ENCODE measurements at places on chromosomes 6 and 20.

DNA sequence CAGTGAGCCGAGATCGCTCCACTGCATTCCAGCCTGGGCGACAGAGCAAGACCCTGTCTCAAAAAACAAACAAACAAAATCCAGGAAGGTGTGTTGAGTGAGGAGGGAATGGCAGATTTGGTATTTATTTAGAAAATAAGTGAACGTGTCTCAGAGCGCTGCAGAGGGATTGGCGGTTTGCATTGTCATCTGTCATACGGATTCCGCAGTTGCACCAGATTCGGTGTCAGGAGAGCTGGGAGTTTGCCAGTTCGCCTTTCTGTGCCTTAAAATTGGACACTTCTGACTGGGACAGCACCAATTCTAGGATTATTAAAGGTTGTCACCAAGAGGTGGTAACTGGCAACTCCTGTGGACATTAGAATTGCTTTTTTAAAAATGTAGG lies 912 bp downstream of the SNRNP48 start:
- DNase-seq: no peak
- H3K4me3 ChIP-seq: peak overlapping the region; percentile 94
- H3K4me1 ChIP-seq: peaks cover 8% of the 10 kb centered on the region
- peaks cover 20% of the 10 kb centered on the region for H3K36me3 ChIP-seq

GRCh38 chr6:130625825-130626527 lies 201.2 kb upstream of the SMLR1 start:
- H3K4me3 ChIP-seq: no peak overlapping the region
- no peak overlapping the region for H3K27ac ChIP-seq
- H3K27me3 ChIP-seq: no peaks in the 10 kb centered on the region
- no peaks in the 10 kb centered on the region for H3K36me3 ChIP-seq
- DNase-seq: no peak

- DNase-seq: no peak
- no peak overlapping the region for H3K27ac ChIP-seq
- no peak overlapping the region for H3K4me3 ChIP-seq
- no peaks in the 10 kb centered on the region for H3K27me3 ChIP-seq
Measured at GRCh38 chr6:41683273-41683522, 44.9 kb downstream of the MDFI start.

- H3K27ac ChIP-seq: no peak overlapping the region
- no peak for DNase-seq
- H3K4me1 ChIP-seq: no peaks in the 10 kb centered on the region
- H3K36me3 ChIP-seq: no peaks in the 10 kb centered on the region
Measured at GRCh38 chr6:169847141-169847674, 95.8 kb downstream of the ERMARD start.

GRCh38 chr6:145866456-145867396 lies 52.1 kb upstream of the FBXO30 start:
- no peaks in the 10 kb centered on the region for H3K4me1 ChIP-seq
- DNase-seq: no peak
- H3K36me3 ChIP-seq: no peaks in the 10 kb centered on the region
- H3K27ac ChIP-seq: no peak overlapping the region
- no peaks in the 10 kb centered on the region for H3K27me3 ChIP-seq

DNA sequence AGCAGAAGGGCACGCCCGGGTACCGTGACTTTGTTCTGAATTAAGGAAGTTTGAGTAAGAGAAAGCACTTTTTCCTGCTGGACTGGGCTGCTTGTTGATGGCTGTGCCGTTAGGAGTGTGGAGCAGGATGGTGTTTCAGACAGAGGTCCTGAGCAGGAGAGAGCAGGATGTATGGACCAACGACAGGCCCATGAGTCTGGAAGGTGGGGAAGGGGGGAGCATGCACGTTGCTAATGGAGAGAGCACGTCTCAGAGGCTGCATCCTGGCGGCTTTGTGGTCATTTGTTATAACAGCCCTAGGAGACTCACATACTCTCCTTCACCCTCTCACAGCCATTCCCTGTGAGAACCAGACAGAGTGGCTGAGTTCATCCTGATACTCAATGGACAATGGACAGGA lies 56.8 kb downstream of the PHACTR3 start:
- DNase-seq: no peak
- no peak overlapping the region for H3K27ac ChIP-seq
- no peaks in the 10 kb centered on the region for H3K36me3 ChIP-seq
- H3K4me3 ChIP-seq: no peak overlapping the region

- peaks cover 8% of the 10 kb centered on the region for H3K4me1 ChIP-seq
- no peak for DNase-seq
- peak overlapping the region; percentile 89 for H3K27ac ChIP-seq
- no peaks in the 10 kb centered on the region for H3K27me3 ChIP-seq
Measured at GRCh38 chr6:26224940-26225847, 138.0 kb downstream of the HFE start.

- no peaks in the 10 kb centered on the region for H3K4me1 ChIP-seq
- no peaks in the 10 kb centered on the region for H3K27me3 ChIP-seq
Measured at GRCh38 chr6:169970306-169970988, 219.0 kb downstream of the ERMARD start.

DNA sequence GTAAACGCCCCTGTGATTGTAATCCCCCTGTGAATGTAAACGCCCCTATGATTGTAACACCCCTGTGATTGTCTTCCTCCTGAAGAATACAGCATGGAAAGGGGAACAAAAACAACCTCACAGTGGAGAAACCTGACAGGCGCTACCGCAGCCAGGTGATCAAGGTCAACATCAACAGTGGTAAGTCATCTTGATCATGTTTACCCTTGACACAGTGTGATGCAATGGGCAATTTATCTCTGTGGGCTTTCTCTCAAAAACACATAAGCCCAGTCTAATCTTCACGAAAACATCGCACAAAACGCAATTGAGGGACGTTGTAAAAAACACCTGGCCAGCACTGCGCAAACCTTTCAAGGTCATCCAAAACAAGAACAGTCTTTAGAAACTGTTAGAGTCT lies 277.2 kb downstream of the PRKN start:
- H3K27me3 ChIP-seq: no peaks in the 10 kb centered on the region
- no peaks in the 10 kb centered on the region for H3K4me1 ChIP-seq
- H3K36me3 ChIP-seq: no peaks in the 10 kb centered on the region
- no peak overlapping the region for H3K4me3 ChIP-seq

GRCh38 chr6:80206758-80207157 lies 100.3 kb downstream of the BCKDHB start:
- no peaks in the 10 kb centered on the region for H3K4me1 ChIP-seq
- no peak overlapping the region for H3K27ac ChIP-seq
- no peaks in the 10 kb centered on the region for H3K36me3 ChIP-seq
- no peak for DNase-seq

GRCh38 chr20:49400410-49400809 lies 82.1 kb downstream of the KCNB1 start:
- DNase-seq: no peak
- no peak overlapping the region for H3K4me3 ChIP-seq
- H3K27ac ChIP-seq: peak overlapping the region; percentile 27
- peaks cover 5% of the 10 kb centered on the region for H3K4me1 ChIP-seq
- no peaks in the 10 kb centered on the region for H3K27me3 ChIP-seq

DNA sequence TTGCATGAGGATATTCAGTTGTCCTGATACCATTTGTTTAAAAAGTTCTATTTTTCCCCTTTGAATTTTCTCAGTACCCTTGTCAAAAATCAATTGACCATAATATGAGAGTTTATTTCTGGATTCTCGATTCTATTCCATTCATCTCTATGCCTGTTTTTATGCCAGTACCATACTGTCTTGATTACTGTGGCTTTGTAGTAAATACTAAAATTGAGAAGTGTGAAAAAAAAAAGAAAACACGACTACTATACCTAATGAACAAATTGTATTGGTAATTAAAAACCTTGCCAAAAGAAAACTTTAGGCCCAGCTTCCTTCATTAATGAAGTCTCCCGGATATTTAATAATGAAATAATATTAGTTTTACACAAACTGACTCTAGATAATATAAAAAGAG lies 185.7 kb downstream of the TBC1D7 start:
- no peak overlapping the region for H3K4me3 ChIP-seq
- DNase-seq: no peak
- H3K36me3 ChIP-seq: no peaks in the 10 kb centered on the region
- no peak overlapping the region for H3K27ac ChIP-seq
- H3K27me3 ChIP-seq: peaks cover 2% of the 10 kb centered on the region

DNA sequence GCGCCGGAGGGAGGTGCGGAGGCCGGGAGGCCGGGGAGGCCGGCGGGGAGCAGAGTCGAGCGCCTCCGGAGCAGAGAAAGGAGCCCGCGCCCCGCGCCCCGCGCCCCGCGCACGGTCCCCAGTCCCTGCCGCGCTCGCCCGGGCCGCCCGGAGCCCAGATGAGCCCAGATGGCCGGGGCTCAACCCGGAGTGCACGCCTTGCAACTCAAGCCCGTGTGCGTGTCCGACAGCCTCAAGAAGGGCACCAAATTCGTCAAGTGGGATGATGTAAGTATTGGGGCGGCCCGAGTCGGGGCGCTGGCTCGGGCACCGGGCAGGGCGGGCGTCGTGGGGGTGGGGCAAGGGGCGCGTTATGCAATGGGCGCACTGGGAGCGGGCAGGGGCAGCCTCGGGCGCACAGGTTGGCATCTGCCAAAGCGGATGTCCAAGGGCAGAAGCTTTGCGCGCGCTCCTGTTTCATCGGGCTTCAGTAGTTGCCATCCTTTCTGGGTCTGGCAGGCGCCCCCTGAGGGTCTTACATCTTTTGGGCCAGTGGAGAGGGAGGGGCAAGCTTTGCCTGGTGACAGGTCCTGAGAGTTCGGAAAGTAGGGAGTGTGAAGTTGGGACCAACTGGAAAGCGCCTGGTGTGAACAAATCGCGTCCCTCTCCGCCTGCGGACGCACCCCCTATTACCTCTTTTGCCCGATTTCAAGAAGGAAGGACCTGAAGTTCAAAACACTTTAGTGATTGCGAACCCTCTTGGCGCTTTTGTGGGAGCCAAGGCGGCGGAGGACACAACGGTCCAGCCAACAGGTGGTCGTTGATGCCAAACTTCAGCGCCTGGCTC lies 631 bp downstream of the PLCB1 start:
- no peak for DNase-seq
- no peak overlapping the region for H3K27ac ChIP-seq
- H3K36me3 ChIP-seq: no peaks in the 10 kb centered on the region
- H3K4me1 ChIP-seq: peaks cover 3% of the 10 kb centered on the region
- H3K27me3 ChIP-seq: peaks cover 18% of the 10 kb centered on the region
- H3K4me3 ChIP-seq: peak overlapping the region; percentile 33

DNA sequence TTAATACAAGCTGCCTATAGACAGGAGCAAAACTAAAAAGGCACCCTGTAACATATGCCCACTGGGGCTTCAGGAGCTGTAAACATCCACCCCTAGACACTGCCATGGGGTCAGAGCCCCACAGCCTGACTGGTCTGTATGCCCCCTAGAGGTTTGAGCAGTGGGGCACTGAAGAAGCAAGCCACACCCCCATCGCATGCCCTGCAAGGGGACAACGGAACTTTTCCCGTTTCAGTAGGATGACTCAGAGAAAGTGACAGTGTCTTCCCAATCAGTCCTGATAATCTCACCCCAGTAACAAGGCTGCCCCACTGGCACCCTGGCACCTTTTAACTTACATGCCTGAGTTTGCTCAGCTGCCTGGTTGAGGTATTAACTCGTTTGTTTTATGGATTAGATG lies 35.9 kb downstream of the BEND3 start:
- H3K36me3 ChIP-seq: no peaks in the 10 kb centered on the region
- no peaks in the 10 kb centered on the region for H3K27me3 ChIP-seq
- no peaks in the 10 kb centered on the region for H3K4me1 ChIP-seq
- DNase-seq: no peak

GRCh38 chr6:91705646-91706045 lies 1118.8 kb upstream of the MAP3K7 start:
- no peaks in the 10 kb centered on the region for H3K36me3 ChIP-seq
- no peaks in the 10 kb centered on the region for H3K27me3 ChIP-seq
- no peak overlapping the region for H3K4me3 ChIP-seq

DNA sequence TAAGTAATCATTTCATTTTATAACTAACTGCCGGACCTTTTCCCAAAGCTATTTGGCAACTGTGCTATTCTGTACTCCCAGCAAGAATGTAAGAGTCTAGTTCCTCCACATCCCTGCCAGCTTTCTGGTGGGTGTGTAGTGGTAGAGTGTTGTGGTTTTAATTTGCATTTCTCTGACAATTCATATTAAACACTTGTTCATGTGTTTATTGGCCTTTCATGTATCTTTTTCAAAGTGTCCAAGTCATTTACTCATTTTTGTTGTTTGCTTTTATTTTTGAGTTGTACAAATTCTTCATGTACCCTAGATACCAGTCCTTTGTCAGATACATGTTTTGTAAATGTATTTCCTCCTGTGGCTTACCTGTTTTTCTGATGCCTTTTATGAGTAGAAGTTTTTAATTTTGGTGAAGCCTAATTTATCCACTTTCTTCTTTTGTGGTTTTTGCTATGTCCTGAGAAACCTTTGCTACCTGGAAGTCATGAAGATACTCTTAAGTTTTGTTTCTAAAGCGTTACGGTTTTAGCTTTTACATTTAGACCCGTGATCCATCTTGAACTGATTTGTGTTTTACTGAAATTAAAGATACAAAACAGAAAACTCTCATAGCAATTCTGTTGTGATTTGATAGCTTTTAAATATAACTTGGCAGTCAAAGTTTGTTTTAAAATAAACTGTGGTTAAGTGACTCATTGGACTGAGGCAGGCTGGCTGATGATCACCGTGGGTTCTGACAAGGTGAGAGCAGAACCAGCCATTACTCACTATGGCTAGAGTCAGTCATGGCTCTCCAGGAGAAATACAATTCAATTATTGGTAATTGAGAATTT lies 8.0 kb downstream of the MYLIP start:
- peaks cover 39% of the 10 kb centered on the region for H3K4me1 ChIP-seq
- H3K36me3 ChIP-seq: peaks cover 9% of the 10 kb centered on the region
- H3K27me3 ChIP-seq: no peaks in the 10 kb centered on the region
- no peak overlapping the region for H3K4me3 ChIP-seq
- no peak for DNase-seq

DNA sequence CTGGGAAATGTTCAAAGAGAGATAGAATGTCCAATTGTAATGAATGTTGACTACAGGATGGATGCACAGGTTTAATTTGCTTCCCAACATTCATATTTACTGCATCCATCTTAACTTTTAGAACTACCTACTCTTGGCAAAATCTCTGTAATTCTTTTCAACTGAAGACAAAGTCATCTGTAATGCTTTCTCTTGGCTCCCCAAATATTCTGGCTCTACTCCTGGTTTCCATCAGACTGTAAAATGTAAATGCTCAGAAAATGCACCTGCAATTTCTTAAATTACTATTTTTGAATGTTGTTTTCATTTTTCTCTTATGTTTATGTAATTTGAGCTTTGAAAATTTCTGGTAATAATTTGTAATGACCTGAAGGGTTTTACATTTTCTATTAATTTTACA lies 480.8 kb upstream of the IMPG1 start:
- H3K27me3 ChIP-seq: no peaks in the 10 kb centered on the region
- no peaks in the 10 kb centered on the region for H3K4me1 ChIP-seq
- no peak overlapping the region for H3K4me3 ChIP-seq
- no peaks in the 10 kb centered on the region for H3K36me3 ChIP-seq
- DNase-seq: no peak
- H3K27ac ChIP-seq: no peak overlapping the region

GRCh38 chr6:45590696-45591184 lies 213.0 kb upstream of the SUPT3H start:
- no peak for DNase-seq
- H3K27me3 ChIP-seq: no peaks in the 10 kb centered on the region

- H3K4me1 ChIP-seq: no peaks in the 10 kb centered on the region
- H3K27ac ChIP-seq: no peak overlapping the region
- no peaks in the 10 kb centered on the region for H3K27me3 ChIP-seq
- no peaks in the 10 kb centered on the region for H3K36me3 ChIP-seq
Measured at GRCh38 chr6:126880964-126881363, 237.5 kb upstream of the RSPO3 start.

GRCh38 chr20:57398901-57399535 lies 7.8 kb downstream of the RBM38 start:
- no peaks in the 10 kb centered on the region for H3K36me3 ChIP-seq
- H3K27ac ChIP-seq: no peak overlapping the region
- H3K4me3 ChIP-seq: no peak overlapping the region
- H3K4me1 ChIP-seq: no peaks in the 10 kb centered on the region

GRCh38 chr6:79391480-79391879 lies 145.8 kb downstream of the LCA5 start:
- H3K27me3 ChIP-seq: no peaks in the 10 kb centered on the region
- H3K27ac ChIP-seq: no peak overlapping the region
- no peak overlapping the region for H3K4me3 ChIP-seq
- H3K36me3 ChIP-seq: no peaks in the 10 kb centered on the region
- no peak for DNase-seq
